ENCODE measurements at places on chromosomes 7 and 10.

GRCh38 chr7:142412551-142413193 lies 154.8 kb upstream of the PRSS58 start:
- no peaks in the 10 kb centered on the region for H3K27me3 ChIP-seq
- H3K4me3 ChIP-seq, result no peak overlapping the region
- H3K27ac ChIP-seq, result no peak overlapping the region

- H3K4me3 ChIP-seq, result no peak overlapping the region
- H3K27ac ChIP-seq, result no peak overlapping the region
- no peak for DNase-seq
- H3K4me1 ChIP-seq, result no peaks in the 10 kb centered on the region
These were observed 368.4 kb upstream of the ZMIZ1 start for GRCh38 chr10:78700413-78700812.

GRCh38 chr7:27106901-27107240 lies 4.4 kb upstream of the HOXA2 start:
- H3K27me3 ChIP-seq, result no peaks in the 10 kb centered on the region
- H3K27ac ChIP-seq, result peak overlapping the region; percentile 98
- no peaks in the 10 kb centered on the region for H3K4me1 ChIP-seq

DNA sequence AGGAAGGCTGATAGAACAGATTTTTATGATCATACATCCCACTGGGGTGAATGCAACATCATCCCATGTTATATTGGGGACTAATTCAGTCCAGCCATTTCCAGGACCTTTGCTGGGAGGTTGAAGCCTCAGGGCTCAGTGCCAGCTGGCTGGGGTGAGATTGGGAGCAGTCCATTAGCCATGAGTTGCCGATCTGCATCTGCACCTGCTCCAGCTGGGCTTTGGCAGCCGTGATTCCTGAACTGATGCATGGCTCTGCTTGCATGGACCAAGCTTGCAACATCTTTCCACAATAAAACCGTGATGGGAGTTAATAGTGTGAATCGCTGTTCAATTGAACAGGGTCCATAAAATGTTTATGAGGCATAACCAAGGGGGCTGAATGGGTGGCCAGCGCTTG lies 346.9 kb downstream of the TYW1 start:
- H3K27ac ChIP-seq, result no peak overlapping the region
- no peaks in the 10 kb centered on the region for H3K27me3 ChIP-seq
- no peak for DNase-seq
- no peaks in the 10 kb centered on the region for H3K36me3 ChIP-seq

DNA sequence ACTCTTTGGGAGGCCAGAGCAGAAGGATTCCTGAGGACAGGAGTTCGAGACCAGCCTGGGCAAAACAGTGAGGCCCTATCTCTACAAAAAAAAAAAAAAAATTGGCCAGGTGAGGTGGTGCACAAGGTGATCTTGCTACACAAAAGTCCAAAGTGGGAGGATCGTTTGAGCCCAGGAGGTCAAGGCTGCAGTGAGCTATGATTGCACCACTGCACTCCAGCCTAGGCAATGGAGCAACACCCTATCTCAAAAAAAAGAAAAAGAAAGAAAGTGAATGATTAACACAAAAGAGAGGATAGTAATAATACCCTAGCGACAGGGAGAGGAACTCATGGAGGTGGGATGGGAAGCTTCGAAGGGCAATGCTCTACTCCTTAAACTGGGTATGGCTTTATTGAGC lies 30.4 kb downstream of the TMEM176B start:
- no peak for DNase-seq
- no peak overlapping the region for H3K4me3 ChIP-seq
- no peak overlapping the region for H3K27ac ChIP-seq
- H3K36me3 ChIP-seq, result no peaks in the 10 kb centered on the region
- H3K4me1 ChIP-seq, result no peaks in the 10 kb centered on the region

GRCh38 chr10:80540136-80540535 lies 2.4 kb downstream of the SH2D4B start:
- no peaks in the 10 kb centered on the region for H3K27me3 ChIP-seq
- H3K27ac ChIP-seq, result peak overlapping the region; percentile 54
- H3K36me3 ChIP-seq, result no peaks in the 10 kb centered on the region
- peak; percentile 33 for DNase-seq
- no peaks in the 10 kb centered on the region for H3K4me1 ChIP-seq

DNA sequence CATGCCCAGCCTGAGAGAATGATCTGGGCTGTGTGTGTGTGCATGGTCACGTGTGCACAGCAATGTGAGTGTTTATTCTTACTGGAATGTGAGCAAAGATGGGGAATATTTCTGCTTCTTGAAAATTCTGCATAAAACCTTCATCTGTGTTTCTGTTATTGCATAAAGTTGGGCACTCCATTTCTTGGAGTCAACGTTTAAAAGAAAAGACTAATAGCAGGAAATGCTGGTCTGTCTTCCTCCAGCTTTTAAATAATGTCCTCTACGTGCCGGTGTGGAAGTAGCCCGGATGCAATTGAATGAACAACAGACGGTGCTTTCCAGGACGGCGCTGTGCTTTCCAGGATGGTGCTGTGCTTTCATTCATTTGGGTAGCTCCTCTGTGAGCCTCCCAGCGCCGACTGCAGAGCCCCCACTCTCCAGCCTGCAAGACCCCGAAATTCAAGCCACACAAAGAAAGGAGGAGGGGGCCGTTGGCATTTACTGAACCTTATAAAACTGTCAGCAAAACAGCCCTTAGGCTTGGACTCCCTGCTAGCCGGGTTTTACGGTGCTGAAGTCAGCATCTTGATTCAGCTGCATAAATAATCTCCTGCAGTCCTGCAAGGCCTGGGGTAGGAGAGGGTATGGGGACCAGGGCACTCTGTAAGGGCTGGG lies 158.2 kb upstream of the PRKCQ start:
- no peaks in the 10 kb centered on the region for H3K36me3 ChIP-seq
- H3K27ac ChIP-seq, result peak overlapping the region; percentile 26
- H3K4me3 ChIP-seq, result peak overlapping the region; percentile 49
- H3K27me3 ChIP-seq, result no peaks in the 10 kb centered on the region

- no peaks in the 10 kb centered on the region for H3K4me1 ChIP-seq
- no peak for DNase-seq
- no peaks in the 10 kb centered on the region for H3K36me3 ChIP-seq
- no peaks in the 10 kb centered on the region for H3K27me3 ChIP-seq
- H3K27ac ChIP-seq, result no peak overlapping the region
- H3K4me3 ChIP-seq, result no peak overlapping the region
These were observed 173.6 kb downstream of the PTPRN2 start for GRCh38 chr7:158414002-158414401.

GRCh38 chr7:116786791-116787443 lies 75.5 kb upstream of the CAPZA2 start:
- H3K27me3 ChIP-seq, result no peaks in the 10 kb centered on the region
- H3K36me3 ChIP-seq, result no peaks in the 10 kb centered on the region
- H3K4me1 ChIP-seq, result no peaks in the 10 kb centered on the region
- DNase-seq, result no peak

DNA sequence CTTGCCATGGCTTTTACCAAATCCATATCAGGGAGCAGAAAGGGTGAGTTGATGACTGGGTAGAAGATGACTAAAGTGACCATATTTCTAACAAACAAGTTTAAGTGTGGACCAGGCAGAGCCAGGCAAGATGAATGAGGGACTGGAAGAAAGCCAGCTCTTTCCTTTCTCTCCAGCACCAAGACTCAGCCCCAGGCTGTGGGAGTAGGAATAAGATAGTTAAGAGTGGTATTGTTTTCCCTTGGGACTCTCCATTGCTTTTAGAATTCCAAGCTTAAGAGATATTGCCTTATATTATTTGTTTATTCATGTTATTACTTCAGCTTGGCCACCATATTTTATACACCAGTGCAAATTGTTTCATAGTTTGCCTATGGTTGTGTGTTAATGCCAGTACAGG lies 28.8 kb upstream of the TSPAN33 start:
- H3K27ac ChIP-seq, result no peak overlapping the region
- no peak overlapping the region for H3K4me3 ChIP-seq
- no peaks in the 10 kb centered on the region for H3K36me3 ChIP-seq
- no peaks in the 10 kb centered on the region for H3K4me1 ChIP-seq

- H3K27ac ChIP-seq, result peak overlapping the region; percentile 10
- DNase-seq, result no peak
- no peaks in the 10 kb centered on the region for H3K36me3 ChIP-seq
- H3K27me3 ChIP-seq, result no peaks in the 10 kb centered on the region
- H3K4me3 ChIP-seq, result no peak overlapping the region
These were observed 8.3 kb downstream of the ADD3 start for GRCh38 chr10:110016039-110016438.

- no peaks in the 10 kb centered on the region for H3K4me1 ChIP-seq
- no peak for DNase-seq
- no peak overlapping the region for H3K4me3 ChIP-seq
- H3K27ac ChIP-seq, result no peak overlapping the region
These were observed 78.9 kb downstream of the MICALL2 start for GRCh38 chr7:1380231-1380815.

DNA sequence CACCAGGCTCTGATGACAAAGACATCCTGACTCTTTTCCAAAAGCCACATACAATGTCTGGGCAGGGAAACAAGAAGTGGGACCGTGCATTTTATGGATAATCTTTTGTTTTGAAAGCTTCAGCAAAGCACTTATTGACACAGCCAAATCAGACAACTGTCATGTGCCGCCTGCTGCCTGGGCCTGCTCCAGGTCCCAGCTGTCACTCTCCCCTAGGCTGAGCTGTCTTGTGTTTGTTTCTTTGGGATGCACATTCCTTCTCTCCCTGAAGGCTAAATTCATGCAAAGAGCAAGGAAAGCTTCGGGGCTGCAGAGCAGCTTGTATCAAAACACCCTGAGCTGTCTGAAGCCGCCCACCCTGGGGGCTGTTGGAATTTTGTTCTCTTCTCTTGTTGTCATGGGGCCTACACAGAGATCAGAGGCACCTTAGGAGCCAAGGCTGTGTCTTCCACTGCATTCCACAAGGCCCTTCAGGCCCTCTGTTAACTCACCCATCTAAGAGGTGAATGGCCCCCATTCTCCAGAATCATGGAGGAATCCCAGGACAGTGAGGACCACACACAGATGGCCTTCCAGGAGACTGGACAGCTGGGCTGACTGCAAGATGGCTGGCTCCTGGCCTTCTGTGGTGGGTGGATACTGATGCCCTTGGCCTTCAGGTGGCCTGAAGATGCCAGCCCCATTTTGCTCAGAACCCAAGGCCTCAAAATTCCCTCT lies 17.8 kb upstream of the SLC18A2 start:
- no peak for DNase-seq
- no peaks in the 10 kb centered on the region for H3K4me1 ChIP-seq
- H3K36me3 ChIP-seq, result no peaks in the 10 kb centered on the region
- H3K27ac ChIP-seq, result no peak overlapping the region

DNA sequence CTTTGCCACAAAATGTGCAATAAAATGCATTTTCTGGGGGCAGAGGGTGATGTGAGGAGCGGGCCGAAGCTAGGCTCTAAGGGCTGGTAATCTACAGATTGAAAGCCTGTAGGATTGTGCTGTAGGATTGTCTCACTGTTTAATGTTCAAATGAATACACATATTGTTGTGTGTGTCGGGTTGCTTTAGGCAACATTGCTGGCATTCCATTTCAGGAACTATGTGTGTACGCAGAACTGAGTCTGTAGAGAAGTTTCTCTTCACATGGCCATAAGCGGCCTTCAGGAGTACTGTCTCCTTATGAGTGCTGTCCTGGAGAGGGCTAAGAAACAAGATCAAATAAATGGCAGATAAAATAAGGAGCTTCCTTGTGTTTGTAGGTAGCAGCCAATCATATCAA lies 540.2 kb downstream of the GATA3 start:
- no peaks in the 10 kb centered on the region for H3K36me3 ChIP-seq
- H3K4me1 ChIP-seq, result no peaks in the 10 kb centered on the region
- DNase-seq, result no peak

DNA sequence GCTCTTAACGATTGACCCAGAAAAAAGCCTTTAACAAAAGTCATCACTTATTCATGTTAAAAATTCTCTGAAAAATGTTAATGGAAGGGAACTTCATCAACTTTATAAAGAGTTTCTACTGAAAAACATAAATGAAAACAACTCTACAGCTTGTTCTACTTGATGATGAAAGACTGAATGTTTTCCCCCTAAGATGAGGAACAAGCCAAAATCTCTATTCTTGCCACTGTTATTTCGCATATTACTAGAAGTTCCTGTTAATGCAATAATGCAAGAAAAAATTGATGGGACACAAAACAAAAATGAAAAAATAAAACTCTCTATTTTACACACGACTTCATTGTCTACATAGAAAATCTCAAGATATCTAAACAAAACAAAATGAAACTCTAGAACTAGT lies 249.8 kb upstream of the AKR1E2 start:
- no peaks in the 10 kb centered on the region for H3K27me3 ChIP-seq
- no peak overlapping the region for H3K4me3 ChIP-seq
- DNase-seq, result no peak
- H3K4me1 ChIP-seq, result no peaks in the 10 kb centered on the region

DNA sequence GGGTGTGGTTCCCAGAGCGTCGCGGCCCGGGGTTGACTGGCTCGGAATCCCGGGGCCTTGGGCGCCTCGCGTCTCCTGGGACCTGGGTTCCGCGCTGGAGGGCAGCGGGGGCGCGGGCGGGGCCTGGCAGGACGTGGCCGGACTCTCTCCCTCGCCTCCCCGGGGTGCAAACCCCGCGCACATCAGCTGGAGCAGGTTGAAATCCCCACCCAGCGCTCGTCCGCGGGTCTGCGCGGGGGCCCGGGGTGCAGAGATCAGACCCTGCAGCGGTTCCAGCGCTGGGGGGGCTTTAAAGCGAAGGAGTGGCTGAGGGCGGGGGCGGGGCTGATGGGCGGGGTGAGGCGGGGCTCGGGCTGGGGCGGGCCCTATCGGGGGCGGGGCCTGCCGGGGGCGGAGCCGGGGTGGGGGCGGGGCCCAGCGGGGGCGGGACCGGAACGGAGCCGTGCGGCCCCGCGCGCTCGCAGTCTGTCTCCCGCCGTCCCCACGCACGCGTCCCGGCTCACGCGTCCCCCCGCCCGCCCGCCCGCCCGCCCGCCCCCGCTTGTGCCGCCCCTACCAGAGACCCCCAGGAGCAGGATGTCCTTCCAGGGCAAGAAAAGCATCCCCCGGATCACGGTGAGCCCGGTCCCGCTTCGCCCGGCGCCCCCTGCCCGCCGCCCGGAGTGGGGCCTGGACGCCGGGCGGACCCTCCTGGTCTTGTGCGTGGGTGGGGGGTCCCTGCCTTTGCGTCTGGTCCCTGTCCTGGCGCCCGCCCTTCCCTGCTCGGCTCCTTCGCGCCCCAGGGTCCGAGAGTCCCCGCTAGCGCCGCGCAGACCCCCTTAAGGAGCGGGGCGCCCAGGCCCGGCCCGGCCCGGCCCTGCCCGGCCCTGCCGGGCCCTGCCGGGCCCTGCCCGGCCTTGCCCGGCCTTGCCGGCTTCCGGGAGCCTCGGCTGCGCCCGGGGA lies at the start of gene DPYSL4:
Gene DPYSL4 (plus strand): TSS at position 461 of the 942 bp plus-strand sequence. CDS start 116 bp downstream, at position 577.
- no peak within 1 kb of the TSS for H3K27ac ChIP-seq
- H3K27me3 ChIP-seq, result peaks cover 19% of the 10 kb centered on the region
- H3K36me3 ChIP-seq, result no peaks in the 10 kb centered on the region
- peaks cover 14% of the 10 kb centered on the region for H3K4me1 ChIP-seq

- DNase-seq, result no peak
- H3K27ac ChIP-seq, result no peak overlapping the region
- H3K36me3 ChIP-seq, result no peaks in the 10 kb centered on the region
- no peaks in the 10 kb centered on the region for H3K27me3 ChIP-seq
- H3K4me3 ChIP-seq, result no peak overlapping the region
These were observed 121.2 kb upstream of the PRKCQ start for GRCh38 chr10:6701289-6701688.
